ENCODE measurements at places on chromosomes 11 and 22.

DNA sequence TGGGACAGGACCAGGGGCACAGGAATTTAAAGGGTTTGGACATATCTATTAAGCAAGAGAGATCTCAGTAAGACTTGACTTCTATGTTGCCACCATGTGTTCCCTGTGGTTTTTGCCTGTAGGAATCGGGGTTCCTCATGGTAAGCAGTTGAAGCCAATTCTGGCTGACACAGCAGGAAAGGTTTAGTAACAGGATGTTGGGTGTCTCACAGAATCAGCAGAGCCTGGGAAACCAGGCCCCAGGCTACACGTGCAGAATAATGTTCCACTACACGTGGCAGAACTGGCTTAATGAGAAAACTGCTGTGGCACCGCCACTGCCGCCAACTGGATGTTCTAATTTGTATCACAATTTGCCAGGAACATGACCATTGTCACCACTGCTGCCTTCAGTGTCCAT, 264.6 kb upstream of the PLET1 start:
- DNase-seq, result no peak

DNA sequence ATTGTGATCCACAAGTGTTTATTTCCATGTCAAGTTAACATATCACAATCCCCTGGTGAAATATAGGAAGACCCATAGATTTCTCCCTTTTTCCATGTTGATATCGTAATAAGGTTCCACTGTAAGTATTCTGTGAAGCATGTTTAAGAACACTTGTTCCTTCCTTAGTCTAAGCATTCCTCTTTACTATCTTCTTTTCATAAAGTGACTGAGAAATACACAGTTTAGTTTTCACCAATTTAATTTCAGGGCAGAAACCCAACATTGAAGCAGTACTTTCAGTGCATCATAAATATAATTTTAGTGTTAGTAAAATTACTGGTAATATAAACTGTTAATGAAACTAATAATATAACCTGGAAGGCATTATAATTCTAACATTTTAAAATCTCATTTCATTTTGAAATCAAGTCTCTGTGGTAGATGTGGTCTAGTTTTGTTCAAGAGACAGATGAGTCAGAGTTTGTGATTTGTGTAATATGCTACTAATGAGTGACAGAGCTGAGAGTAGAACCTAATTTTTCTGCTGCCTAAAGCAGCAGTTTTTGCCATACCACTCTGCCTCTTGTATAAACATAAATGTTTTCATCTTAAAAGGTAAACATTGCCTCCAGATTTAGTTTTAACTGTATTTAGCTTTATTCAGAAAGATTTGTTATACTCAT, 79.4 kb downstream of the ATM start:
- DNase-seq, result no peak

DNA sequence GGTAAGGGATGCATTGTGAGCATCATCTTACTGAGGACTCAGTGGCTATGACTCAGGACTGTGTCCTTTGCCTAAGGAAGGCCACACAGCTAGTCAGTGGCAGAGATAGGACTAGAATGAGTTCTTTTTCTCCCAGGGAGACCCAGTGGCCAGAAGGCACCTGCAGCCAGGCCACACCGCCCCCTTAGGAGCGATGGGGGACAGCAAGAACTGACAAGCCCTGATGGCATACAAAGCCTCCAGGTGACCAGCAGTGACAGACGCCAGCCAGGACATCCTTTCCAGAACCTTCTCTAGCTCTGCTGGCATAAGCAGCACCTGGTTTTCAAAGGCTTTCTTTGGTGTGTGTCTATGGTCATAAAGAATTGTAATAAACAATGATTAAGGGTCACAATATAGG, 240.1 kb downstream of the ST3GAL4 start:
- DNase-seq, result no peak

DNA sequence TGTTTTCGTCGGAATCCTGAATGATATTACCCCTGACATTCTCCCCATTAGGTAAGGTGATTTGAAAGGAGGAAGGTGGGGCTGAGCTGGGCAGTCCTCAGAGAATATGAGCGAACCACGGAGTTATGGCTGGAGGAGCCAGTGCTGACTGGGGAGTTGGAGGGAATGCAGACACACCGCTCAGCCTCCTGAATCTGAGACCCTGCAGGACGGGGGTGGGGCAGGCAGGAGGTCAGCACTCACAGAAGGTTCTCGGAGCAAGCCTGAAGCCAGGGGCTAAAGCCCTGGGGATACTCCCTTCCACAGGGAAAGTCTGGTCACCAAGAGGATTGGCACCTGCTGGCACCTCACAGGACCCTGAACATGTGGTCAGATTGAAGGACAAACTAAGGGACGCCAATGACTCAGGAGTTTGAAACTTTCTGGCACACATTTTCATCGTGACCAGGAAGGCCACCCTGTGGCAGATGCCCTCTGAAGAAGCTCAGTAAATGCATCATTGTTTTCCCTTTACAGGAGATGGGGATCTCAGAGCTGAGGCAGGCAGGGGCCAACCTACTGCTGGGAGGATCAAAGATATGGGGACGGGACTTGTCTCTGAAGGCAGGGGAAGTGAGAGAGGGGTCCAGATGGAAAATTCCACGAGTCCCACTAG, 26.9 kb upstream of the FCHSD2 start:
- no peak for DNase-seq

DNA sequence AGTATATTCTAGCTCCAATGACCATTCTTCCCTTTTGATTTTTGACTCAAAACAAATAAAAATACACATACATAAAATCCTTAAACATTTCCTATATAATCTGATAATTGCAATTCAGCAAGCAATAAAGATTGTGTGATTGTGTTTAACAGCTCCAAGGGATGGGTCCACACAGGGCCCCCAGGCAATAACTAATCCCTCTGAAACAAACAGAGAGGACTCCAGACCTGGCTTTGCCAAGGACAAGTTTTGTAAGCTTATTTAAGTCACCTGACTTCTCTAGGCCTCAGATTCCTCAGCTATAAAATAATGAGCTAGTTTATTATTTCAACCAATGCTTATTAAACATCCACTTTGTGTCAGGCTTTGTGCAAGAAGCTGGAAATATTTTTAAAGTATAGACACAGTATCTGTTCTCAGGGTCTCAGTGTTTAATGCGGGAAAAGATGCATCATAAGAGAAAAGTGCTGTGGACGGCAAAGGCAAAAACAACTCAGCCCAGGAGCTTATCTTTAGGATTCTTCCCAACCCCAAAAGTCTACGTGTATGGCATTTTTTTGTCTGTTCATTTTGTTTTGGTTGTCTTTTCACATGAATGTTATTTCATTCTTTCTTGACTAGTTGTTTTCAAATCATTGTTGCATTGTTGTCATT, 20.1 kb downstream of the FZD4 start:
- no peak for DNase-seq

- DNase-seq, result no peak
These were observed 34.2 kb upstream of the BIRC3 start for GRCh38 chr11:102283116-102283485.

- no peak for DNase-seq
These were observed 4.7 kb upstream of the TTC36 start for GRCh38 chr11:118522571-118523072.

DNA sequence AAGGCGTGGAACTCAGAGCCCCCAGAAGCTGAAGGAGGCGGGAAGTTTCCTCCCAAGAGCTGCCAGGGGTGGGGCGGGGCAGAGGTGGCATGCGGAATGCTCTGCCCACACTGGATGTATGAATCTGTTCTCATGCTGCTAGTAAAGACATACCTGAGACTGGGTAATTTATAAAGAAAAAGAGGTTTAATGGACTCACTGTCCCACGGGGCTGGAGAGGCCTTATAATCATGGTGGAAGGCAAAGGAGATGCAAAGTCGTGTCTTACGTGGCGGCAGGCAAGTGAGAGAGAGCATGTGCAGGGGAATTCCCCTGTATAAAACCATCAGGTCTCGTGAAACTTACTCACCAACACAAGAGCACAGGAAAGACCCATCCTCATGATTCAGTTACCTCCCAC, 57.6 kb downstream of the SMIM38 start:
- DNase-seq, result no peak

- DNase-seq, result no peak
These were observed 88.7 kb downstream of the USP35 start for GRCh38 chr11:78277314-78277994.

DNA sequence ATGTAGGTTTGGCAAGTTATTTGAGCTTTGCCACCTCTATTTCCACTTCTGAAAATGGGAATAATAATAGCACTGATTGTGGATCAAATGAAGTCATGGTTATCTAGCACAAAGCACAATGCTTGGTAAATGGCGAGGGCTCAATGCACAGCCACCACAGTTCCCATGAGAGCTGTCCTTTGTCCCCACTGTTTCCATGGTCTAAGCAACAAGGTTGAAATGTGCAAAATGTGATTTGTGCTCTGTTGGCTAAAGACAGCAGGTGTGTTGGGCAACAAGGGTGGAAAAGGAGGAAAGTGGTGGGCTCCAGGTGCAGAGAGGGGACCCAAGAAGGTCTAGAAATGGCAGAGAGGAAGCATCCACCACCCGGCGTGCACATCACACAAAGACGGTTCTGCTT, 200.5 kb downstream of the TRIM29 start:
- no peak for DNase-seq

DNA sequence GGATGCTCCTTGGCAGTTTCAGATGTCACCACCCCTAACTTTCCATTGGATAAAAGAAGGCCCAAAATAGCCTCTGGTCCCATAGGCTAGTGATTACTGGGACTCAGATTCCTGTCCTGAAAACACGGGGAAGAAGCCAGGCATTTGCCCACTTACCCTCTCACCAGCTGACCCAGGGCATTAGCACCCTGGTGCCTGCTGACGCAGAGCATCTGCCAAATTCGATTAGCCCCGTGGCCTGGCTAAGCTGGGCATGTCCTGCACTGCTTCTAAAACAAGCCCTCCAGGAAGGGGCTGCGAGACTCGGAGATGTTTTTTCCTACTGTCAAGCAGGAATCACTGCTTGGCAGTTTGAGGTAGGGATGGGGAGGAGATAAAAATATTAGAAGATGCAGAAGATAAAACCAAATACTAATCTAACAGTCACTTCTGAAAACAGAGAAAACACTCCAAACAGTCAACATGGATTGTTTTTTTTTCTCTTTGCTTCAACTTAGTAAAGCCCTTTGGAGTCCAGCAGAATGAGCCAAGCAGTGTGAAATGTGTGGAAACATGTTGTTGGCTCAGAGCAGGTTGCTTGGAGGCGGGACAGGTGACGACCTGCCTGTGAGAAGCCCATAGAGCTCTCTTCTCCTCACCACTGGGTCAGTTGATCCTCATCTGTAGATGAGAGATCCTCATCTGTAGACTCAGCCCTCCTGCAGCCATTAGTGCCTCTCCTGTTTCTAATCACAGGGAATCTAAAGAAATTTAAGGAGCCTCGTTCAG, 54.0 kb downstream of the BDNF start:
- no peak for DNase-seq

GRCh38 chr11:30749268-30749667, 163.1 kb upstream of the MPPED2 start:
- DNase-seq, result no peak

DNA sequence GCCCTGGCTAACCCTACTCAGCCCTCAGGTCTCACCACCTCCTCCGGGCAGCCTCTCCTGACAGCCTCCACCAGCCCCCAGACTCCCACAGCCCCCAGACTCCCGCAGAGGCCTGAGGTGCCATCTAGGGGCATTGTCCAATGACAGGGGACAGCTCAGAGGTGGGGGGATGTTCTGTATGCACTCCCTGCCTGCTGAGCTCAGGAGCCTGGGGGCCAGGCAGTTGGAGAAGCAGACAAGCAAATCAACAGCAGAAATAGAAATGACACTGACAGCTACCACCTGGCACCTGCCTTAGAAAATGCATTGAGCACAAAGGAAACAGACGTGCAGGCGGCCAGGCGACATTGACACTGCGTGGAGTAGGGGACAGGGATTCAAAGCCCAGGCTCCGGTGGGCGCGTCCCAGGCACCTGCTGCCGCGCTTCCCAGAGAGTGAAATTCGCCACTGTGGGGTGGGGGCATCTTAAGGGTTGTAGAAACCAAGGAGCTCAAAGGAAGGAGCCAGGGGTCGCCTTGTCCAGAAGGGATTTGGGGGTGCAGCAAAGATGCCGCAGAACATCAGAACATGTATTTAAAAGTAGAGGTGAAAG, 22.5 kb upstream of the WNT7B start:
- DNase-seq, result no peak

DNA sequence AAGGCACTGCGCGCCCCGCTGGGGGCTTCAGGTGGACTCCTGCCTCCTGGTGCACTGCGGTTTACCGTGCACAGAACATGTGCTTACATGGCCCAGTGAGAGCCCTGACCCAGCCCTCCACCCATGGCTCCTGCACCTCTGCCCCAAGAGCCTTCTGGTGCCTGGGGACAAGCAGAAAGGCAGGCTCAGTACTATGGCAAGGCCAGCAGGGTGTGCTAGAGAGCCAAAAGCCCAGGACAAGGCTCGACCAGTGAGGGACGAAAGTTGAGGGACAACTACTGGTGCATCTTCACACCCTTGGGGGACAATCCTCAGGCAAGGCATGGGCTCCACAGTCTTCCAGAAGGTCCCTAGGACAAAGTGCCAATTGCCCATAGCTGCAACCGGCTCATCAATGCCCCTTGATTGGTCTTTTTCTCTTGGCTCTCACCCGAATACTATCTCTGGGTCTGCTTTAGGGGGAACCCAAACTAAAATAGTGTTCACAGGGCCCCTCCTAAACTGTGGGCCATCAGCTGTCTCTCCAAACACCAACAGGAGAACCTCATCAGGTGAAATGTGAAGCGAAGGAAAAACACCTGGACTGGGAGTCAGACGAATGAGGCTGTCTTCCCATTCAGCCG, 13.5 kb downstream of the PGA5 start:
- DNase-seq, result peak; percentile 28

DNA sequence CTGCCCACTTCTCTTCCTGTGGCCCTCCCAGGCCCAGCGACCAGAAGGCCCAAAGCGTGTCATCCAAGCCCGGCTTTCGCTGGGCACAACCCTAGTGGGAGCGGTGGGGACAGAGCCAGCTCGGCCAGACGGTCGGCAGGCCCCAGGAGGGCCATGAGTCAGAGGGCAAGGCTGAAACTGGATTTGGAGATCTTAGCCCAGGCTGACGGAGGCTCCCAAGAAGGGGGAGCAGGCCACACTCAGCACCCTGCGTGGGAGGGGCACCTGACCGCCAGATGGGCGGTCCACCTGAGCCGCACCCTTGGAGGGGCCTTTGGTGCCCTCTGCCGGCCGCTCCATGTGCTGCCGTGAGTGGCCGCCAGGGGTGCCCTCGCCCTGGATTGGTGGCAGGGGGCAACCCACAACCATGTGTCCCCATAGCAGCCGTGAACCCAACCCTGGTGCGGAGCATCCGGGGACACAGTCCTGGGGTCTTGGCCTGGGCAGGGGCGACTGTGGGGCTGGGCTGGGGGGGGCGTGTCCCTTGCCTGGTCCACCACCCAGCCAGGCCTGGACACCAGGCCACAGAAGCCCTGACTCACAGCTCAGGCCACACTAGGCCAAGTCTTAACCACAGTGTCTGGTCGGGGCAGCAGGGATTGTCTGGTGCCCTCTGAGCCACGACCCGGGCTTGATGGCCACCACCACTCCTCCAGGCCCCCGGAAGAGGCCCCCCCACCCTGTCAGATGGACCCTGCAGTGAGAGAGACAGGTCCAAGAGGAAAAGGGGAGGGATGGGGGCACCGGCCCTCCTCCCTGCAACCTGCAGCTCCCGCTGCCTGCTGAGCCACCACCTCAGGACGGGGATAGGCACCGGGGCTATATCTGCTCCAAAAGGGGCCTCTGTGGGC, 19.2 kb upstream of the TALDO1 start:
- peak; percentile 67 for DNase-seq

GRCh38 chr11:102452461-102453301, at the start of gene TMEM123:
Gene TMEM123, minus strand, starts transcription at chr11:102452765. Its CDS starts 142 bp downstream, at chr11:102452623.
- peak; percentile 79 for DNase-seq

Measured in activated CD4-positive, alpha-beta T cell treated with anti-CD3 and anti-CD28 coated beads for 1 hour (primary cell).